ENCODE measurements at places on chromosomes 6 and 20. TPM values are rescaled to one million over a fixed set of nuclear protein-coding genes. Genes with fewer than 3 reads are reported as not detected.

DNA sequence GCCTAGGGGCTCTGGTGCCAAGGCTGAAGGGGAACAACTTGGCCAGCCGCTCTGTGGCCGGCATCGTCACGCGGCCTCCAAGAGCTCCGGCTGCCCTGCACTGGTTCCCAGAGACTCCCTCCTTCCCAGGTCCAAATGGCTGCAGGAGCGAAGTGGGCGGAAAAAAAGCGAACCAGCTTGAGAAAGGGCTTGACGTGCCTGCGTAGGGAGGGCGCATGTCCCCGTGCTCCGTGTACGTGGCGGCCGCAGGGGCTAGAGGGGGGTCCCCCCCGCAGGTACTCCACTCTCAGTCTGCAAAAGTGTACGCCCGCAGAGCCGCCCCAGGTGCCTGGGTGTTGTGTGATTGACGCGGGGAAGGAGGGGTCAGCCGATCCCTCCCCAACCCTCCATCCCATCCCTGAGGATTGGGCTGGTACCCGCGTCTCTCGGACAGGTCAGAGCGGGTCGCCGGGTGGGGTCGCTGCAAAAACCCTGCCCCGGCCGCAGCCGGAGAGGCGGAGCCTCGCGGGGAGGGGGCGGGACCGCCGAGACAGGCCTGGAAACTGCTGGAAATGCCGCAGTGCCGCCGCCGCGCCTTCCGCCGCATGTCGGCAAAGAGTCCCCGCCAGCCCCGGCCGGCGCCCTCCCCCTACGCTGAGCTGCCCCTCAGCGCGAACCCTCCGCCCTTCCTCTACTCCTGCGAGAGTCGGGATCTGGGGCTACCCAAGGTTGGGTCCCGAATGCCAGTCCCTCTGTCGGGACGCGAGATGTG, 814 bp upstream of the HSP90AB1 start:
- no peak for DNase-seq

- DNase-seq, result no peak
Observed at GRCh38 chr20:37179683-37180524, 556 bp upstream of the MROH8 start.

Gene ASIP
- polyA plus RNA-seq, result not detected

- no peak for DNase-seq
Observed at GRCh38 chr6:48486876-48487275, 375.9 kb upstream of the PTCHD4 start.

DNA sequence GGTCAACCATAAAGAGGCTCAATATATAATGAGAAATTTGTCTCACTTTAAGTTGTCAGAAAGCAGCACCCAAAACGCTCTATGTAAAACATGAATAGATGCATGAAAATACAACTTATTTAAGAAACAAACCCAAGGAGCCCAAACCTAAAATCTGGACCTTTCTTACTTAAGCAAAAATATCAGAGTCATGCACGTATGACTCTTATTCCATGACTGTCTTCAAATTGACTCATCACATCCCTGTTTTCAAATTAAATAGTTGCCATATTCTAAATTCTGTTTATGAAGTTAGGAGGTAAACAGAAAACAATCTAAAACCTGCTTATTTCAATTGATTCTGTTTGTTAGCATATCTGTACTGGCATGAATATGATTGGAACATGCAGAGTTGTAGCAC, 42.1 kb downstream of the ANKRD6 start:
- no peak for DNase-seq

DNA sequence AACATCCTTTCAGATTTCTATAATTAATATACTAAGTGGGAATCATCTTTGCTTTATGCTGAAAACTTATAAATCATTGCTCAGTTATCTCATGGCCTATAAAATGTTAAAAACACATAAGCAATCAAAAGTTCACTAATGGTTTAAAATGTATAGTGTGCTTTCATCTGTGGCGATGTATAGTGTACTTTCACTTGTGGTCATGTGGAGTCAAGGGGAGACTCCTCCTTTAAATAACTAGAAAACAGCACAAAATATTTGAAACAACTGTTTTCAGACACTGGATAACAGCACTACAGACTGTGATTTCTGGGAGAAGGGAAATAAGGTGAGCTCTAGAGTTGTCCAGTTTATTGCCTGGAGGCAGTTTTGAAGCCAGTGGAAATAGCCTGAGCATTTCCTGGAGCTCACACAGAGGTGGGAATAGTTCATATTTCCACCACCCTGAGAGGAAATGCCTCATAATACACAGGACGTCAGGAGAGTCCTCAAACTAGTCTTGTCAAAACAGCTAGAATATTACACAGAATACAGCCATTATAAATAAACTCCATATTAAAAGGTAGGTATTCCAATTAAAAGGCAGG, 89.4 kb downstream of the CEP162 start:
- DNase-seq, result no peak

DNA sequence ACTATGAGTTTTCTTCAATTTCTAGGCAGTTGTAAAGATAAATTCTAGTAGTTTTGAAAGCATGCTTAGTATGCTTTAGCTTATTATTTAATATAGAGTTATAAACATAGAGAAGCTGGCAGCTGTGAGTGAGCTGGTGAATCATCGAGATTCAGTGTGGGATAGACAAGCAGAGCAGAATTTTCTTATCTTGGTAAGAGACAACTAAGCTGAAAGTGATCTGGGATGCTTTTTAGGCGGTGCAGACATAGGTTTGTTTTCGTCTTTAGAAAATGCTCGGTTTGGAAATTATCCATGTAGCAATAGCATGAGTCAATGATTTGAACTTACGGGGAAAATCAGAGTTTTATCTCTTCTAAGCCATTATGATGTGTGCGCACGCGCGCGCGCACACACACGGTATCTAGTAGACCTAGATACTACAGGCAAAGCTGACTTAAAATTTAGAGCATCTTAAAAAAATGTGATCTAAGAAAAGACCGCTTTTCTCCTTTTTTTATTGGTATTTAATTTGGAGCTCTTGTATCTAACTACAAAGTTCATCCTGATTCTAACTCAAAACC, 128.3 kb upstream of the MAP3K7 start:
- no peak for DNase-seq

Gene CARMIL1
- polyA plus RNA-seq, result 94.4 TPM

GRCh38 chr20:48684501-48685041, 143.2 kb downstream of the PREX1 start:
- no peak for DNase-seq

- no peak for DNase-seq
Observed at GRCh38 chr20:38214256-38215193, 46.0 kb downstream of the KIAA1755 start.

GRCh38 chr6:76972474-76972873, 490.8 kb downstream of the HTR1B start:
- no peak for DNase-seq

All from left renal pelvis (tissue), 4 donors.